ENCODE measurements at places on chromosomes 1 and 21. TPM values are rescaled to one million over a fixed set of nuclear protein-coding genes. Genes with fewer than 3 reads are reported as not detected.
A peak's percentile ranks its signal among the peaks of the same experiment; 100 is the strongest.

The SEC16B gene
- total RNA-seq, result 0.56 TPM

The S100A7 gene
- not detected for total RNA-seq

The CSF3R gene
- total RNA-seq, result not detected

The DDR2 gene
- total RNA-seq, result 2.1 TPM

The AGO1 gene
- total RNA-seq, result 73.7 TPM

The CHD5 gene
- total RNA-seq, result 0.94 TPM

The TSPAN1 gene
- total RNA-seq, result not detected

The RCSD1 gene
- 0.69 TPM for total RNA-seq

The SPRR1A gene
- total RNA-seq, result not detected

The TSTD1 gene
- total RNA-seq, result 60.9 TPM

The WLS gene
- total RNA-seq, result 2.7 TPM

The MX2 gene
- 8.9 TPM for total RNA-seq

The RAB7B gene
- not detected for total RNA-seq

The PRR9 gene
- total RNA-seq, result not detected

The ANGPTL1 gene
- not detected for total RNA-seq

DNA sequence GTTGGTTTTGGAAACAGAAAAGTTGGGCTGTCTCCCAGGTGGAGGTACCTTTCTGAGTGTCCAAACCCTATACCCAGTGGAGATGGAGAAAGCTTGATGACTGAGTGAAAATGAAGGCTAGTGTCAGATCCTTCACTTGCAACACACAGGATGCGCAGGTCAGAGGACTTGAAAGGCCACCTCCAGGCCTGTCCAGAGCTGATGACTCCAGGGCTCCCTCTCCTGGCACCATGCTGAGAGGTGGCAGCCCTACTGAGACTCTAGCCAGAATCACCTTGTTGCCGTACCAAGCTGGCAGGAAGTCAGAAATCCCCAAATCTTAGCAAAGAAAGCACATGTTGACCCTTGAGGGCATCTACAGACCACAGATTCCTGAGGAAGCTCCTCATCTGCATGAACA, 16.4 kb downstream of the KNCN start:
- DNase-seq, result no peak

- no peak for DNase-seq
These were observed 151.9 kb downstream of the NTPCR start for GRCh38 chr1:233102341-233102740.

- DNase-seq, result no peak
These were observed 105.5 kb downstream of the LRIG2 start for GRCh38 chr1:113178522-113178921.

DNA sequence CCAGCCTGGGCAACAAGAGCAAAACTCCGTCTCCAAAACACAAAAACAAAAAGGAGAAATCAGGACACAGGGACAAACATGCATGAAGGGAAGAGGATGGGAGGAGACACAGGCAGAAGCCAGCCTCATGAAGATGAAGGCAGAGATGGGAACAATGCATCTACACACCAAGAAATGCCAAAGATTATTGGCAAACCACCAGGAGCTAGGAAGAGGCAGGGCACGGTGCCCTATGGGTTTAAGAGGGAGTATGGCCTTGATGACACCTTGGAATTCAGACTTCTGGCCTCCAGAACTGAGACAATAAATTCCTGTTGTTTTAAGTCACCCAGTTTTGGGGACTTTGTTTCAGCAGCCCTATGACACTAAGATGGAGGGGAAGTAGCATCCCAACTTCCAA, 5.2 kb downstream of the TMPRSS3 start:
- DNase-seq, result no peak

- DNase-seq, result no peak
These were observed 535.8 kb upstream of the DAB1 start for GRCh38 chr1:57959531-57960241.

DNA sequence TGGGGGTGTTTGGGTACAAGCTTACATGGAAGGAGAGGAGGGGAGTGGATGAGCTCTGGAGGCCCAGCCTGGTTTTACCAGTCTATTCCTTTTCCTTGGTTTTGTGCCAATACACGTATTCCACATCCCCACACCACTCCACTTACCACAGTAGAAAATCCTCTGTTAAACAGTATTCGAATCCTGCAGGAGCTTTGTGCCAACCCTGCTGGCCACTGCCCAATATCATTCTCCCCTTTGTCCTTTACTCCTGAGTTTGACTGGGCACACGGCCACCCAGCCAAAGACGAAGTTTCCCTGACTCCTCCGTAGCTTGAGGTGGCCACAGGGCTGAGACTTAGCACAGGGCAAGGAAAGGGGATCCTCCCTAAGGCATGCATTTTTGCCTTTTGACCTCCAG, 61.6 kb downstream of the TMCO4 start:
- no peak for DNase-seq

DNA sequence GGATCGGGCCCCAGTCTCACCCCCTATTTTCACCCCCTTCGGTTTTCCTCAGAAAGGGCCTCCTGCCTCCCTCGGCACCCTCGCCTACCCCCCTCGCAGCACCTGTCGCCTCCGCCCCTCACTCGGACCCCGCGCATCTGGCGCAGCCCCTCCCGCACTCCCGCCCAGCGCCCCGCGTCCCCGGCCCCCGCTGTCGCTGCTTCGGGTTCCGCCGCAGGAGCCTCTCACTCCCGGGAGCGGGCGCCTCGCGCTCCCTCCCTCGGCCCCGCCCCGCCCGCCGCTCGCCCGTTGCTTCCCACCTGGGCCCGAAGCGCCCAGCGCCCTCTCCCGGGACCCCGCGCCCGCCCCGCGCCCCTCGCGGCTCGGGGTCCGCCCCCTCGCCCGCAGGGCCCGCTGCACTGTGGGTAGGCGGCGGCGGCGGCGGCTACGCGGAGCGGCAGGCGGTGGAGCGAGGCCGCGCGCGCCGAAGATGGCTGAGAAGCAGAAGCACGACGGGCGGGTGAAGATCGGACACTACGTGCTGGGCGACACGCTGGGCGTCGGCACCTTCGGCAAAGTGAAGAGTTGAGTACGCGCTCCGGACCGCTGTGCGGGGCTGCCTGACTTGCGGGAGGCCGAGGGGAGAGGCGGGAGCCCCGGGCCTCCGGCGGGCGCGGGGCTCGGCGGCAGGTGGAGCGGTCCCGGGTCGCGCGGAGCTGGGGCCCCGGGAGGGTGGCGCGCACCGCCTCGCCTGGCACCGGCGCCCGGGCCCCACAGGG, at the start of gene PRKAA2:
Gene PRKAA2, plus strand, starts transcription at position 396 of the 758 bp plus-strand sequence. Its CDS starts 74 bp downstream, at position 470.
- peak; percentile 78 for DNase-seq

DNA sequence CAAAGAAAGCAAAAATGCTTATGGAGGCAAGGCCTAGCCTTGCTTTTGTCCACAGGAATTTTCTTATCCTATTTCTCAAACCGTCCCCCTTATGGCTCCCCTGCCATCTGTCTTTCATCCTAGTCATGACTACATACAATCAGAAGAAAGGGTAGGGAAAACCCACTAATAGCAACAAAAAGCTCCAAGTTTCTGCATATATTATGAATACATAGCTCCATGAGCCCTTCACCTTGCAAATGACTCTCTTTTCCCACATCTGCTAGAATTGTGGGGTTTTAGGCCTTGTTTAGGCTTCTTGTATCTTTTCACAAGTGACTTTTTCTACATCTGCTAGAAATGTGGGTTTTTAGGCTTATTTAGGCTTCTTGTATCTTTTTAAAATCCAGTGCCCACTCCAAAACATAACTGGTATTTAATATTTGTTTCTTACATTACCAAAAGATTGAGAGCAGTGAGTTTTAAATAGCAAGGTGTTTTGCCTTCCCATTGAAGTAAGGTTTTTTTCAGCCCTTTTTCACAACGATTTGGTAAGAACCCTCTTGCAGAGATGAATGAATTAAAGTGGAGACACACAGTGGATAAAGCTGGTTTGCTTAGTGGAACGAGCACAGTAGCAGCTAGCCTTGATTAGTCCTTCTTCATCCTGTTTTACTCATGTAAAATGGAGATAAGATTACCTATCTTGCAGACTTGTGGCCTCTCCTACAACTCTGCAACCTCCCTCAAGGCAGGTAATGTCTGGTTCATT, 4.4 kb downstream of the GADD45A start:
- DNase-seq, result no peak

DNA sequence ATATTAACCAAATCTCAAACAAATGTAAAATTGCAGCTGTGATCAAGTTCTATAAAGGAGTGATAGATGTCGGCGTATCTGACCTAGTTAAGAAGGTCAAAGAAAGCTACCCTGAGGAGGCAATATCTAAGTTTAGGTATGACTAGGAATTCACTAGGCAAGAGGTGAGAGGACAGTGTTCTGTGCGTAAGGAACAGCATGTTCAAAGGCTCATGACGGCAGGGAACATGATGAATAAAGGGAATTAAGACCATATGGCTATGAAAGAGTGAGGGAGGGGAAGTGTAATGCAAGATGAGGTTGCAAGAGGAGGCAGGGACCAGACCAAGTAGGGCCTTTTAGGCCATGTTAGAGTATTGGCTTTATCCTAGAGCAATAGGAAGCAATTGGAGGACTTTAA, 8.6 kb downstream of the LIX1L start:
- DNase-seq, result no peak

GRCh38 chr1:180571060-180571831, 12.5 kb downstream of the OVAAL start:
- no peak for DNase-seq

DNA sequence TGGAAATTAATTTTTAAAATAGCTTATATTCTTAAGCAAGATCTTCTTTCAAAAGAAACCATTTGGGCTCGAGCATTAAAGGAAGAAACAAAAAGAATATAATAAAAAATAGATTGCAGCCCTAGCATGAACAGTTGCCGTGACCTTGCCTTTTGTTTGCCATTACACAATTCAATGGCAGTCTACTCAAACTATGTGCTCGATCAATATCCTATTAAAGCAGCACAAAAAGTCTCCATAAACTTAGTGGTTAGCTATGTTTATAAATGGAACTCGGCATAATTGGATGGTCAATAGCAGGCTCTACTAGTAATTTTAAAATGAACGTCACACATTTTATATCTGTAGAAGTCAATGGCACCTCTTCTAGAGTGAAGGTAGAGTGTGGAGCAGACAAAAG, 256.5 kb downstream of the NFIA start:
- DNase-seq, result no peak

GRCh38 chr1:220516014-220516721, 11.8 kb upstream of the MARK1 start:
- no peak for DNase-seq

GRCh38 chr1:64515427-64515826, 45.5 kb downstream of the CACHD1 start:
- no peak for DNase-seq

GRCh38 chr21:34897828-34898227, 151.3 kb downstream of the RUNX1 start:
- DNase-seq, result no peak

GRCh38 chr1:41507110-41507720, 22.7 kb upstream of the EDN2 start:
- no peak for DNase-seq

DNA sequence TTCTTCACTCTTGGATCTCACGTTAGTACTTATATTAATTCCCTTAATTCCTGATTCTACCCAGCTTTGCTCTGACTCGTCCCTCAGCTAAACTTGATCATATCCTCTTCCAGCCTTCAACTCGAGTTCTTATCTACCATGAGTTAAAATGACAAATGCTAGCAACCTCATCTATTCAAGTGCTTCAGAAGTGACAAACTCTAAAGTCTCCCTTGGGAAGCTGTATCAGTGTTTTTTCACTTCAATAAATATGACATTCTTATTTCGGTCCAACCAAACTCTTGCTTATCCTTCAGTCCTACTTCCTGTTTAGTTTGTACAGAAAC, 75.3 kb downstream of the FOXJ3 start:
- no peak for DNase-seq

- DNase-seq, result no peak
These were observed 22.3 kb downstream of the C1orf146 start for GRCh38 chr1:92240034-92240433.

GRCh38 chr1:7424352-7424890, 346.7 kb upstream of the VAMP3 start:
- no peak for DNase-seq

- no peak for DNase-seq
These were observed 470 bp upstream of the MTMR11 start for GRCh38 chr1:149936992-149937705.
